Activated T-helper 9 cell treated with anti-CD3 and anti-CD28 coated beads, Interleukin-2, amount 50 U/mL, for 16 hours (primary cell): ENCODE measurements at places on chromosomes 7 and 10.

- no peak for DNase-seq
Observed at GRCh38 chr10:113199459-113199858, 249.4 kb downstream of the TCF7L2 start.

DNA sequence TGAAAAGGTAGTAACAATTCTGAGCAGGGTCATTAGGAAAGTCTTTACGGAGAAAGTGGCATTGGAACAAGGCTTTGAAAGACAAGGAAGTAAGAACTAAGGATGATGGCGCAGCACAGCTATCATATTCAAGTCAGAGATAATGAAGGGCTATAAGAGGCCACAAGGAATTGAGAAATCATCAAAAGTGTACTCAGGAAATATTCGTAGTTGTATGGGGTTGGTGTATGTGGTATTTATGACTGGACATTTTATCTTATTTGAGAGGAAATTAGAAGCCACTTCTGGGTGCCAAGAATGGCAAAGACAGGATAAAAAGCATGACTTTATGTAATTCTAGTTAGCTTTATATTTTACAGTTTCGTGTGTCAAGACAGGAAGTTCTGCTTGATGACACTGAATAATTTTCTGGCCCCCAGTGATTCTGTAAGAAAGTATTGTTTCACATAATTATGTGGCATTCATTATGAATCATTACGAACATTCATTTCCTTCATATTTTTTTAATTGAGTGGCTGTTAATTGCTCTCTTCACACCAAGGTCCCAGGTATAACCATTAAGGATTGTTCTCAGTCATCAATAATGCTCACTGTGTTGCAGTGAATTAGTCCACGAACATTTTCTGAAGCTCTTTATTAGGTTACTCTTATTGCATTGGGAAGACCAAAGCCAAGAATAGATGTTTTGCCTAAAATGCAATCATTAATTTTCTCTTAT, 244.3 kb downstream of the PHF14 start:
- DNase-seq = no peak

DNA sequence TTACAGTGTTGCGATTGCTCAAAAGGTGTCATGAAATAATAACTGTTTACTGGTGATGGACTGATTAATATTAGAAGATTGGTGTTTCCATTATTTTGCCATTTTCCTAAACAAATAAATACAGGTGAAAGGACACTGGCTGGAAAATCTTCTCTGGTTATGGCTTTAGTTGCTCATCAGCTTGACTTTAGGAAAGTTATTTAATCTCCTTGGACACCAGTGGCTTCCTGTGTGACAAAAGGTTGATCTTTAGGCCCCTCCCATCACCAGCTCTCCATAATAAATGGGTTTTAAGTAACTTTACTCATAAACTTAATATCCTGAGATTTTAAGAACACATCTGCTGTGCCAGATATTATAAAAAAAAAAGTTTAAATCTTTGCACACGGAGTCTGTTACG, 737 bp downstream of the CABCOCO1 start:
- DNase-seq = no peak

- DNase-seq = no peak
Observed at GRCh38 chr7:48781752-48782151, 142.6 kb upstream of the CDC14C start.

DNA sequence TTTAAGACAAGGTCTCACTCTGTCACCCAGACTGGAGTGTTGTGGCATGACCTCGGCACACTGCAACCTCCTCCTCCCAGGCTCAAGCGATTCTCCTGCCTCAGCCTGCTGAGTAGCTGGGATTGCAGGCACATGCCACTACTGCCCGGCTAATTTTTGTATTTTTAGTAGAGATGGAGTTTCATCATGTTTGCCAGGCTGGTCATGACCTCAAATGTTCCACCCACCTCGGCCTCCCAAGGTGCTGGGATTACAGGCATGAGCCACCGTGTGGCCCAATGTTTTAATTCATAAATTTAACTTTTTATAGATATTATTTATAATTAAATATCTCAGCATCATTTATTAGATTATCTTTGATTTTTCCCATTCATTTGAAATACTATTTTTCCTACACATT, 658.0 kb upstream of the NRG3 start:
- DNase-seq = no peak

GRCh38 chr7:156666368-156667109, 26.0 kb downstream of the RNF32 start:
- DNase-seq = no peak

DNA sequence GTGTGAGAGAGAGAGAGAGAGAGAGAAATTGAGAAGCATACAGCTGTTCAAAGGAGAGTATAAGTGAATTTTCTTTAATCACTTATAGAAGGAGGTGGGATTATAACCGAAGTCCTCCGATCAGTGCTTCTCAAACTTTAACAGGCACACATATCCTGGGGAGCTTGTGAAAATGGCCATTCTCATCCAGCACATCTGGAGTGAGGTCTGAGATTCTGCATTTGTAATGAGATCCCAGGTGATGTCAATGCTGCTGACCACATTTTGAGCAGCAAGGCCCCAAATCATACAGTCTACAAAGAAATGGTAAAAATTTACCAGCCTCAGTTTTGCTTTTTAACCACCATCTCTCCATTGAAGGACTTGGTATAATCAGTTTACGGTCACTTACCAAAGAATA, 219.0 kb downstream of the PTEN start:
- DNase-seq = no peak
